ENCODE measurements at places on chromosomes 4 and X. TPM values are rescaled to one million over a fixed set of nuclear protein-coding genes. Genes with fewer than 3 reads are reported as not detected.

- no peak for DNase-seq
Observed at GRCh38 chr4:98359646-98360045, 98.5 kb downstream of the RAP1GDS1 start.

DNA sequence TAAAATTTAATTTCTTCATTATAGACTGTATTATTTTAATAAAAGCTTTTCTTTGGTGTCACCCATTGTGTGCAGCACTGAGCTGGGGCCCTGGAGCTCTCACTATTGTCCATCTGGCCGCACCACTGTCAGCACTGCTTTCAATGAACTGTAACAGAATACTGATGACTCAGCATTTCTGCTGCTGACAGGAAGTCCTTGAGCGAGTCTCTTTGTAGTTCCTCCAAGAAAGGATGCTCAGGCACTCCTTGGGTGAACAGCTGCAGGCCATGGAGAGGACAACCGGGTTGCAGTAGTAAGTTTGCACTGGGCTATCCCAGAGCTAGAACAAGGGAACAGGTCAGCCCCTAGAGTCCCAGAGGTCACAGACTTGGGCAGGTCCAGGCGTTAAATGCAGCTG is 81.6 kb downstream of the SORBS2 start:
- DNase-seq: no peak

Gene C4orf17
- polyA plus RNA-seq: 0.37 TPM

- DNase-seq: no peak
Observed at GRCh38 chr4:18570370-18570769, 548.8 kb upstream of the LCORL start.

DNA sequence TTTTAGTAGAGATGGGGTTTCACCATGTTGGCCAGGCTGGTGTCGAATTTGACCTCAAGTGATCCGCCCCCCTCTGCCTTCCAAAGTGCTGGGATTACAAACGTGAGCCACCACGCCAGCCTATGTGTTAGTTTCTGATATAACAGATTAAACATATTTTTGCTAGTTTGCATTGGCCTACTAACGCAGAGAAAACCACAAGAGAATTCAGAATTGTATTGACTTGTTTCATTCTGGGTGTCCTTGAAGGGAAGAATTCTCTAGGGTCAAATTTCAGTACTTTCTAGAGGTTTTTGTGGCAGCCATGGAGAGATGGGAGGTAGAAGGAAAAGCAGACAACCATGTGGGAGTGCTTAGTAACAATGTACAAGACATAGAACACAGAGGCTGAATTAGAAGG is 46.1 kb upstream of the BMPR1B start:
- DNase-seq: no peak

GRCh38 chr4:58254291-58254690 is 1144.1 kb upstream of the IGFBP7 start:
- no peak for DNase-seq

Gene ERAS
- 0.04 TPM for polyA plus RNA-seq

Gene PRDM5
- 15.1 TPM for polyA plus RNA-seq

DNA sequence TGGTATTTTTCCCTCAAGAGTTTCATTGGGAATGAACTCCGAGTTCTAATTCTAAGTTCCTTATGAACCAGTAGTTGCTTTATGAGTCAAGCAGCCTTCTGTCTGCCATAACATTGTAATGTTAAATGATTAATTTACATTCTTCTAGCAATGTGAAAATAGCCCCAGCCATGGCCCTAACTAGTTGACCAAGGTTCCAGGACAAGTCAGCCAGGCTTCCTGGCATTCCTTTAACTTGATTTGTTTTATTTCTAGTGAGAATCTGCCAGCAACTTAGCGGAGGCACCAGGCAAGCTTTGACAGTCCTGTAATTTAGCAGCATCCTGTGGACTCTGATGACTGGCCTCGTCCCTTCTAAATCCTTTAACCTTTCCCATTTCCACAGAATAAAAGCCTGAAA is 69.0 kb downstream of the GLRA2 start:
- no peak for DNase-seq

DNA sequence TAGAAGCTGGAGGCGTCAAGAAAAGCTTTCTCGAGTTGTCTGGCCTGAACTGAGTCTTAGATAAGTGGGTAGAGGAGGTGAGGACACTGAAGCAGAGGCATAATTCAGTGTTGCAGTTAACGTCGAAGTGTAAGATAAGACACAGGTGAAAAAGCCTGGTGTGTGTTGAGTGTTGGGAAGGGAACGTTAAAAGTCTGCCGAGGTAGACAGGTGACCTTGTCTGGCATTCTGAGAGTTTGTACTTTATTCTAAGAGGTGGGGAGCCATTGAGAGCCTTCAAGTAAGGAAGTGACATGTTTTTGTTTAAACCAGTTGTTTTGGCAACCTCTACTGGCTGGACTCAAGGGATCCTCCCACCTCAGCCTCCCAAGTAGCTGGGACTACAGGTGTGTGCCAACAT is 219.1 kb downstream of the SHROOM3 start:
- DNase-seq: no peak

GRCh38 chr4:89158884-89159503 is 47.7 kb downstream of the TIGD2 start:
- DNase-seq: no peak

DNA sequence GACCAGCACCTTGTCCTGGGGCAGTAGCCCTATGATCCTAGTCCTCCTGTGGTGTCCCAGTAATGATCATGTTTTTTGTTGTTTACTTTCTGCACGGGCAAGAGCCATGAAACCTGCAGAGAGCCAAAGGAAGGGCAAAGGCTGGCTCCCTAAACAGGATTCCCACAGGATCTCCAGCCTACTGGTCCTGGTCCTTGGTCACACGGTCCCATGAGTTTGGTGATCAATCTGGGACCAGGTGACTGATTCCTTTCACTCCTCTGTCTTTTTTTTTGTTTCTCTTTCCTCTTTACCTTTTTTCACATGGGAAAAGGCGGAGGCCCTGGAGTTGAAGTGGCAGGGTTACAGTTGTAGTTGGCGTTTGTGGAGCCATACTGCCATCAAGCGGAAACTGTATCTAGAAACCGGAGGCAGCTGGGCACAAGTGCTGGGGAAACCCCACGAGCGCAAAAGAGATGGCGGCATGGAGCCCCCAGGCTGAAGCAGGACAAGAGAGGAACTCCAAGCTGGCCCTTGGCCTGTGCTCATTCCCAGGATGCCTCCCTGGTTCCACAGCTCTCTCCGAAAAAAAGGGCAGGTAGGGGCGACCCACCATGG is 34.6 kb downstream of the NBDY start:
- no peak for DNase-seq
